ENCODE measurements at places on chromosomes 7 and 10.

- no peak for DNase-seq
Measured at GRCh38 chr7:53609185-53609584, 573.8 kb downstream of the POM121L12 start.

GRCh38 chr7:341841-342638 is 52.1 kb downstream of the FOXL3 start:
- DNase-seq, result no peak

DNA sequence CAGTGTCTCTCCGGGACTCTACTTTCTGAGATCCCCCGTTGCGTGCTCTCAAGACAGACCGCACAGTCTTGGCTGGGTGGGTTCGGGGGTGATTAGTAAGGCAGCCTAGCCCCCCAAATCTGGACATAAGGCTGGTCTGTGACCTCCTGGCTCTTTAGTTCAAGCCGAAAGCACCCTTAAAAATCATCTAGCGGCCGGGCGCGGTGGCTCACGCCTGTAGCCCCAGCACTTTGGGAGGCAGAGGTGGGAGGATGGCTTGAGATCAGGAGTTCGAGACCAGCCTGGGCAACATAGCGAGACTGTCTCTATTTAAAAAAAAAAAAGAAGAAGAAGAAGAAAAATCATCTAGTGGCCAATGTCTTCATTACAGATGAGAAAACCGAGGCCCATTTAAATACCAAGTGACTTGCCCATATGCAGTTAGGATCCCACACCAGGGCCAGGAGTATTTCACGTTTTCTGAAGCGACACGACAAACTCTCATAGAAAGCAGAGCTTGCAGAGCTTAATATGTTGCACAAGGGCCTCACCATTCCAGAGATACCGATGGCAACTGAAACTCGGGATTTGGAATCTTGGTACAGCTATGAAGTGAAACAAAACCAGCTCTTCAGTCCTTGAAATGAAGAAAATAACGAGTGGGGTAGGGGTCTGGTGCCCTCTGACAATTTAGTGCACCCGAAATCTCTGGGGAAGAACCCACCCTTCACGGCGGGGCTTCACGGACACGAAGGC is 703 bp upstream of the HILPDA start:
- DNase-seq, result no peak

DNA sequence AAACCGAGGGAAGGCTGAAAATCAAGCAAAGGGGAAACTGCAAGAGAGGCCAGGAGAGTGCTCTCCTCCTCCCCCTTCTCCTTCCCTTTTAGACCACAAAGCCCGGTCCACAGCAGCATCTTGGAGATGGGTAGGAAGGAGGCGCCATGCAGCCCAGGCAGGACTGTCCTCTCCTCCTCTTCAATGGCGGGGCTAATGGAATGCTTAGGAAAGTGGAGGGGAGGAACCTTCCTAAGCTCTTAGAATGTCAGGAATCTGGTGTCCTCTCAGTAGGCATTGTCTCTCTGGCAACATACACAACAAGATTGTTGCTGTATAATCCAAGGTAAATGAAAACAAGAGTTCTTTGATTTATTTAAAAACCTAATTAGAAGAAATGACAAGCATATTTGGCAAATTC is 185.1 kb downstream of the DGKI start:
- DNase-seq, result no peak

- DNase-seq, result no peak
Measured at GRCh38 chr10:59847326-59847725, 59.0 kb downstream of the CCDC6 start.

- DNase-seq, result no peak
Measured at GRCh38 chr10:125146791-125147579, 13.4 kb downstream of the CTBP2 start.

DNA sequence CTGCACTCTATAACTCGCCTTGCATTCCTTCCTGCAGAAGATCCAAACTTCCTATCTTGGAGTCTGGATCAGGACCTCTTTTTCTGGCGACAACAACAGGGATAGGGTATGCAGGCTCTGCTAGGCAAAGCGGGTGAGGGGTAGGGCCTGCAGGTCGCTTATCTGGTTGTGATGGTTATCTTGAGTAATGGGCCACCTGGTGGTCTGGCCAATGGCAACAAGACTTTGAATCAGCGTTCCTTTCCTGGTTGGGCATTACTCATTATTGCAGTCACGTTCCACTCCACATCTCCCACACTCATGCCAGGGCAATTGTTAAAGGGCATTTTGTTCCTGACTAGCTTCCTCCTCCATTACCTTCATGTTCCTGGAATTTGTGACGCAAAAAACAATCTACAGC is 48.4 kb upstream of the PLXDC2 start:
- no peak for DNase-seq

DNA sequence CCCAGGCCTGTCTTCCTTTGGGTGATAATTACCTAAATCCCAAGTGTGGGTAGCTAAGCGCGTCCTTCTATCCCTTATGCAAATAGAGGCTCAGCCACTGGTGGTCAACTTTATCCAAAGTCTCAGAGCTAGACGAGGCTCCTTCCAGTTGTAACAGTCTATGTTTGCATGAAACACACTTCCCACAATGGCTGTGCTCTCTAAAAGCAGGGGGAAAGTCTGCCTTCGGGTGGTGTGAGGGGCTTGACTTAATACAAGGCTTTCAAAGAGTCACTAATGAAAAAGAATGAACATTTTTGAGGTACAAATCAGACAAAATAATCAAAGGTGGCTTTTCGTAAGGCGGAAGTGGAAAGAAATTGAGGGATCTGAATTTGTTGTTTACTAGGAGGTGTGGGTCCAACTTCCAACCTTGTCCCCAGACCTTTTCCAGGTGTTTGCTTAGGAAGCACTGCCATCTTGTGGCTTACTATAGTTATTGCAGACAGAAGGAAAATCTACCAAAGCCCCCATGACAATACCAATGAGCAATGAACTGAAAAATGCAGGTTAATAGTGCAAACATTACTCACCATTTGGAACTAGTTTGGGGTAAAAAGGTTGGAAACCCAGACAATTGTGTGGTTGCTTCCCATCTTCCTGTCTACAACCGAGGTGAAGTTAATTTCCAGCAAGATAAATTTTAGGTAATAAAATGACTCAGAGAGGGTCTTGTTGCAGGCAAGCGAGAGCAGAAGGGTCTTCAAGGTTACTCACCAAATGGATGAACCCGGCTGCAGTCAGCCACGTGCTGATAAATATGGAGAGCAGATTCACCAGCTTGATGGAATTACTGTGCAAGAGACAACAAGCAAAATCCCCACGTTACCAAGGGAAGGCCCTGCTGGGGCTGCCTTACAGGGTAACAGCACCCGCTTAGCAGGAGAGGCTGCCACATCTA is 525.7 kb downstream of the KCNMA1 start:
- DNase-seq, result peak; percentile 37

All from neural crest cell (in vitro differentiated cells).